Calu3 (cell line): ENCODE measurements at places on chromosomes 11 and 22. TPM values are rescaled to one million over a fixed set of nuclear protein-coding genes. Genes with fewer than 3 reads are reported as not detected.

The CALCB gene
- total RNA-seq, result 1.3 TPM in 1 of 2 replicates, not detected in the other

The GLYATL1 gene
- not detected in 2 replicates for total RNA-seq

The OR5B12 gene
- total RNA-seq, result not detected in 2 replicates

The RAPSN gene
- 1.8 and 3.6 TPM in 2 replicates for total RNA-seq

The OR52H1 gene
- not detected in 2 replicates for total RNA-seq

The ST14 gene
- total RNA-seq, result 153 and 174 TPM in 2 replicates

The CDHR5 gene
- total RNA-seq, result 5.0 and 7.6 TPM in 2 replicates

DNA sequence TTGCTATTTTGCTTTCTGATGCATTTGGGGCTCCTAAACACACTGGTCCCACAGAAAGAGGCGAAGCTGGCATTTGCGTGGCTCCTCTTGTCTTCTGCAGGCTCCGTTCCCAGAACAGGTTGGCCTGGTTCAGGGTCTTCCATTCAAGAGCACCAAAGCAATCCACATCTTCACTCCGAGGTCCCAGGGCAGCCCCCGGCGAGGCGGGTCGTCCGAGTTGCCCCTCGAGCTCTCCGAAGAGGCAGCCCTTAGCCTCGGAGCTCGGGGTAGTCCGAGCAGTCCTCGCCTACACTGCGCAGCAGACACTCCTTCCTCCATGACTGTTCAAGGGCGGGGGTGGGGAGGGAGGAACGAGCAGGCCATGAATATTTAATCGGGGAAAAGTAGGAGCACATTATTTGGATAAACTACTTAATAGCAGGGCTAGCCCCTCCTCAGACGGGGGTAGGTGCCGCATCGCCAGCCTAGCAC, 321.3 kb downstream of the BLID start:
- DNase-seq, result no peak

DNA sequence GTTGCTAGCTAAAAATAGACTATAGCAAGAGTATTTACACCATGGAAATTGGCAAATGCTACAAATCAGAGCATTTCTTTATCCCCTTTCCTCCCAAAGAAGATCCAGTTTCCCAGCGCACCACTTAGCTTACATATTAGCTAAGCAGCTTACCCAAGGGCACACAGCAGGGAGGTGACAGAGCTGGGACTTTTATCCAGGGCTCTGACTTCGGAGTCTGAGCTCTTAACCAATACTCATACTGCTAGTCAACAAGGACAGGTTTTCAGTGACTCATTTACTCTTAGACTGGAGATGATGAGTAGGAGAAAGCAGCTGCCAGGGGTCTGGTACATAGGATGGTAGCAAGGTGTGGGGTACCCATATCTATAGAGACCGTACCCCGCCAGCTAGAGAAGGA, 38.4 kb downstream of the NAV2 start:
- DNase-seq, result no peak

- no peak for DNase-seq
Observed at GRCh38 chr11:90845126-90845525, 622.3 kb upstream of the CHORDC1 start.

DNA sequence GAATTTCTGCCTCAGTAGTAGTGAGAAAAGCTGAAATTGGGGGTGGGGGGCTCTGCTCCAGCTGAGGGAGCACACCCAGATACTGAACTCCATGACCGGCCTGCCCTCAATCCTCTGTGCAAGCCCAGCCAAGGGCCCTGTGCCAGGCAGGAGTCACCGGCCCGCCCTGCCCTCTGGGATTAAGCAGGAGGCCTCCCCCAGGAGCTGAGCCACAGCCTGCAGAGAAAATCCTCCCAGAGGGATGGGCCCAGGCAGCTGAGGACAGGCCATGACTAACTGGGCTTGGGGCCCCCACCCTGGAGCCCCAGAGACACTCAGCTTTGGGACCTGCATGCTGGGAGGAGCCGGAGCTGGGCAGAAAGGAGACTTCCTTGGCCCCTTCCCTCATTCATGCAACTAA, 48.8 kb downstream of the MN1 start:
- DNase-seq, result no peak

- no peak for DNase-seq
Observed at GRCh38 chr11:11731311-11732083, 109.7 kb upstream of the GALNT18 start.

DNA sequence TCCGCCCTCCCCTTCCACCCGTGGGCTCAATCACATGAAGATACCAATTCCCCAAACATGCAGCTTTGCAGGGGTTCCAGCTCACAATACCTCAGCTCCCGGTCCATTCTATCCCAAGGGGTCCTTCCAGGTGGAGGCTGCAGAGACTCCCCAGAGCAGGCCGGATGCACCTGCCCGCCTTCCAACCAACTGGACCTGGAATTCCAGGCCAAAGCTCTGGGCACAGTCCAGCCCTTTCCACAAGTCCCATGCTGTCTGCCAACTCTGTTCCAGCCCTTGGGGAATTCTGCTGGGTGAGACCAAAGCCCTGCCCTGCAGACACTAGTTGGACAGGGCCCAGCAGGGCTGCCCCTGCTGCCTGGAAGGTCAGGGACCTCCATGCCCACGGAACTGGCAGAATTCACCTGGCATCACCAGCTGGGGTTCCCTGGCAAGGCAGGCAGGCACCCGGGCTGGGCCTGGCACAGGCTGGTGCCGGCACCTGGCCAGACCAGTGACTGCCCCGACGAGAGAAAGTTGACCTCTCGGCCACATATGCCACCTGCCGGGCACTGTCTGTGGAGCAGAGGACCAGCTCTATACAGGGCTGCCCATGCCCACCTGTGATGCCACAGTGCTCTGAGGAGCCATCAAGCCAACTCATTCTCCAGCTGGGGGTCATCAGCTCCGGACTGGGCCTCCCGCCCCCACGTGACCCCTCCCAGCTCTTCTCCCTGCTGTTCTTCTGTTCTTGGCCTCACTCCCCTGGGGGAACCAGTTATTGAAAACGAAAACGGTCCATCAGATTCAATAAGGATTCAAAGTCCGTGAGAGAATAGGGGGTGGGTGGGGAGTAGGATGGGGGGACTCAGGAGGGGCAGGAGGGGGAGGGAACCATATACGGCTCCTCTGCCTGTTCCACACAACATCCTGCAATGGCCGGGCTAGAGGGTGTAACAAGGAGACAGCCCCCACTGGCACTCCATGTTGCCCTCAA, 4.7 kb downstream of the SYT7 start:
- no peak for DNase-seq

- DNase-seq, result peak; percentile 56
Observed at GRCh38 chr11:13030857-13031256, 21.7 kb downstream of the RASSF10 start.

GRCh38 chr11:64186492-64187165, 658 bp downstream of the STIP1 start:
- DNase-seq, result no peak
